ENCODE measurements at places on chromosomes 2 and 18. TPM values are rescaled to one million over a fixed set of nuclear protein-coding genes. Genes with fewer than 3 reads are reported as not detected.

DNA sequence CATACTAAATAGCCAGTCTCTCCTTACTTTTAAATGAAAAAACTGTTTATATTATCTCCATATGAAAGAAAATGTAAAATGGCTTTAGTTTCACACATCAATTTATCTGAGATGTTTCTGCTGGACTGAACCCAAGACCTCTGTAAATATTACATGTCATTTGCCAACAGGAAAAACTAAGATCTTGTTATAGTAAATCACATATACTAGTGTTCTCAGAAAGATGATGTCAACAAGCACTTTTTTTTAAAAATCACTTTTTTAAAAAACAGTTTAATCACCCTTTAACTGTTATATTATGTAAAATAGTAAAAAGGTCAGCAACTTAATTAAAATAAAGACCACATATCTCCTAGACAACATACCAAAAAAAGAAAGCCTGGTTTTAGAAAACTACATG, 46.3 kb downstream of the PTPN2 start:
- no peak for DNase-seq

DNA sequence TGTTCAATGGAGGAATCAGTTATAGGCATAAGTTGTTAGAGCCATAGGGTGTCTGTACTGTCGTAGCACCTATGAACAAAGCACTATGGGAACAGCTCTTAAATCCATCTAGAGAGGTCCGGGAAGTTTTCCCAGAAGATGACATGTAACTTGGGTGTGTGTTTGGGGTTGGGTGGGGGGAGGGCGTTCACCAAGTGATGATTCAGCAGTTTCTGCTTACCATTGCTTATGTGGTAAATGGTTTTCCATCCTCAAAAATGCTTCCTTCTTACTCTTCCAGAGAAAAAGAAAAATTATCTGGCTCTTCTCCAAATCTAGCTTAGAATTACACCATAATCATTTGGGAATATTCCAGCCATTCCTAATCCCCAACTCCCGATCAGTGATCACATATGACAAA, 361.1 kb upstream of the ZNF521 start:
- DNase-seq: no peak

DNA sequence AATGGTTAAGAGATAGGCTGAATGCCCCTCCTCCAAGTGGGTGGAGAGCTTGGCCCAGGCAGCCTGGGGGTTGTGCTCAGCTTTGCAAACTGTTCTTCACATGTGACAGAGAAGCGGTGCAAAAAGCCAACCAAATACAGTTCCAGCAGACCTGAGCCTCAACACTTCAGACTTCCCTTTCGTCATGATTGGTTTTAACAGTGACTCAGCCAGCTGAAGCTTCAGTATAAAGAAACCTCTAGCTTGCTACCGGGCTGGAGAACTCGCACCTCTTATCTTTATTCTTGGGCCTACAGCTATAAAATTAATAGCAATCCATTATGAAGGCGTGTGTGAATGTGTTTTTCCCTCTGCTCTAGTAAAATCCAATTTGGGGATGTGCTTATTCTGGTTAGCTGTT, 20.0 kb downstream of the SETBP1 start:
- DNase-seq: no peak

DNA sequence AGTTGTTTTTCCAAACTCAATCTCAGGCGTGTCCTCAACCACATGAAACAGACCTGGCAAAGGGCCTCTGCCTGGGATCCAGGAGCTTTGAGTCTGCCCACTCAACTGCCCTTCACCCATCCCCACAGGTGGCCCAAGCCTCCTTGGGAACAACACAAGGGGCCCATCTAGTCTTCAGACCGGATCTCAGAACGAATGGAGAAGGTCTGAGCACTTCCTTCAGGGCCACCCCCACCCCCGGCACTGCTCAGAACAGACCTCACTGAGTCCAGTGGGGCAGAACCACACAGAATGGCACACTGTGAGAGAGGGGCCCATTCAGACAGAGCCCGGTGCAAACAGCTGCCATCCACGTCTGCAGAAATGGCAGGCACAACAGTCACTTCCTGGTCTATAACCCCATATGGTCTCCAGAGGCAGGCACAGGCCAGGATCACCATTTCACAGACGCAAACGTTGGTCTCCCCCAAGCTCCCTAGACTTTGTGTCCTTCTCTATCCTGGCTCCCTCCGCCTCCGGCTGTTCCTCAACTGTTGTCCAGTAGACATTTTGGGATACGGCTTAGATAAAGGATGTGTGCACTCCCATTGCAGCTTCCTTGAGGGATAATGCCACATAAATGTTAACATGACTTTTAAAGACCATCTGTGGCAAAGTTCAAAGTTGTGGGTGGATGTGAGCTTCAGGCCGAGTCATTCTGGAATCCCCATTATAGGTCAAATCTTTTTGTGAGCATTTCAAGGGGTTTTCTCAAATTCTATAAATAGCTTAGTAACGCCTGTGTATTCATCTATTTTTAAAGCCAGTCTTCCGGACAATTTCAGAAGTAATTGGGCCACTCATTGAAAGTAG, 149.7 kb downstream of the SMAD7 start:
- no peak for DNase-seq

- DNase-seq: no peak
Measured at GRCh38 chr18:67597759-67598158, 81.2 kb upstream of the DSEL start.

- no peak for DNase-seq
Measured at GRCh38 chr2:65512783-65513182, 80.4 kb upstream of the SPRED2 start.

DNA sequence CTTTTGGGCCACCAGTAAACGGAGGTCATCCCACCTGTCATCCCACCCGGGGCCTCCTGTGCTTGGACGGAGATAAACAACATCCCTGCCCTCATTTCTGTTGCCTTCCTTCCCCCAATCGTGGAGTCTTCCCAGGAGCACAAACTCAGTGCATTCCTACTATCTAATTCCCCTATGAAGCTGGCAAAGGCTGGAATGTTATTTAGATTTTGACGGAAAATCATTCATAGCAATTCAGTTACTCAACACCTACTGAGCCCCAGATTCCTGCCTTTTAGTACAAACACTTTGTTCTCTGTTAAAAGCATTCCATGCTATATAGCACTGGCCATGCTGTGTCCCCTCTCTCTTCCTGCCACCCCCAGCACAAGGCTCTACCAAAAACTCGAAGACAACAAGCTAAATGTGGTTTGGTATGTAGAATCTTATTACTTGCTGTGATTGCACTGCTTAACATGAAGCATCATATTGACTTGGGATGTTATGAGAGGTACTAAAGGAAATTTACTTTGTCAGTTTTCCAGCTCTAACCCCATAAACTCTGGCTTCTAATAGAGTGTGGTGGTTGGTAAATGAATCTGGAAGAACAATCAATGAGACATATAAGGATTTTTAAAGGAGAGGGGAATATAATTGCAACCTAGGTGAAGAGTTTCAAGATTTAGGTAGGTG, 32.3 kb upstream of the IMPA2 start:
- DNase-seq: no peak

DNA sequence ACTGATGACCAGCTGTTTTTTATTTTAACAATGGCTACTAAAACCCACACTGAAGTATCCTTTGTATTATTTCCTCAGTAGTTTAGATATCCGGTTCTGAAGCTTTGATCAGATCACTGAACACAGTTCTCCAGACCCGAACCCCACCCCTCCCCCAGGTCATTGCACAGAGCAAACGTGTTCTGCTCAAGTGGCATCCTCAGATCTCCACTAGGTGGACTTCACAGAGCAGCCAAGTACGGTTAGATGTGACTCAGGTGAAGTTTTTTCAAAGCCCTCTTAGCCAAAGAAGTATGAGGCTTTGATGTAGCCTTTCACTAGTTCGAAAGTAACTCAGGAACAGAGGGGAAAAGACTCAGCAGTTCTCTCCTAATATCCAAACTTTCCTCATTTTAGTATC, 142.7 kb upstream of the NRP2 start:
- DNase-seq: peak; percentile 2

GRCh38 chr2:134175834-134176233, 78.0 kb upstream of the MGAT5 start:
- DNase-seq: no peak

- no peak for DNase-seq
Measured at GRCh38 chr2:64661741-64662169, 8.0 kb upstream of the SERTAD2 start.

DNA sequence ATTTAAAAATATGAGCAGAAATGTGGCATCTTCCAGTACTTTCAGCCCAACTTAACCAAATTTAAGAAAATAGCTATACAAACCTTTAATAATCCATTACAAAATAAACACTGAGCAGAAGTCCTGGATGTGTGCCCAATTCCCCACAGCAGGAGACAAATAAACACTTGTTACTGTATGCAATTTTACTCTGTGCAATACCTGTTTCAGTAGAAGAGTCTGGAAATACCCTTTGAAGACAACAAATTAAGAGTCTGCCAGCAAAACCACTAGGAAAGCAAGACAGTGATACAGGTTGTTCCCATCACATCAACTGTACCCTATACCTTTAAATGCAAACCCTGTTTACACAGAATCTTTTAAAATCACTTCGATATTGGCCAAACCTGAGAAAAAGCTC, 41.4 kb upstream of the RNU4ATAC start:
- no peak for DNase-seq

GRCh38 chr18:36516726-36517125, 219.2 kb downstream of the FHOD3 start:
- no peak for DNase-seq

DNA sequence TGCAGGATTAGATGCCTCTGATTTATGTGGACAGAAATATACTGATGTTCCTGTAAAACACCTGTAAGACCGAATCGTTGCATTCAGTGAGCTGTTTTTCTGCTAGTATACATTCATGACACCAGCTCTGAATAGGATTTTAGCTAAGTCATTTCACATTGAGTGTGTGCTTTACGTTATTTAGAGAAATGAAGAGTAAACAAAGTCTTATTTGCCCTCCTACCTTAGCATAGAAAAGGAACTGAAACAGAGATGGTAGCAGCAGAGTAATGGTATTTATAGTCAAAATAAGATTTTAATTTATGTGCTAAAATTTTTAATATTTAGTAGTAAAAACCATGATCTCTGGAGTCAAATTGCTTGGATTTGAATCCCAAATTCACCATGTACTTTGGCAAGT, 168.0 kb downstream of the CERS6 start:
- DNase-seq: no peak

DNA sequence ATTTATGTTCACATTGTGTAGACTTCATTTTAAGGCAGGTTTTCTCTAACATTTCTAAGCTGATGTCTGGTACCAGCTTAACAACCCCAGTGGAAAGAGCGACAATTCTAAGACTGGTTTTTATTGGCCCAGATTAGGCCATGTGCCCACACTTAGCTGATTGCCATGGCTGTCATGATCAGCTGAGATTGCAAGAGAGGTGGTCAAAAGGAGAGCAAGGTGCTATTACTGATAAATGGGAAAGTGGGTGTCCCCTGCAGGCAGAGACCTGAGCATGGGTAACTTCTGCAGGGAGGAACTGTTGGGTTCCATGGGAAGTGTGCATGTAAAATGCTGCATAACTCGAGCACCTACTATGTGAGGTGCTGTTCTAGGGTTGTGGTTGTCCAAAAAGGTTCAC, 56.8 kb upstream of the MCFD2 start:
- DNase-seq: no peak

- no peak for DNase-seq
Measured at GRCh38 chr2:151175864-151176263, 85.8 kb downstream of the RBM43 start.

GRCh38 chr18:59272891-59273758, at the start of gene RAX:
Gene RAX, minus strand, starts transcription at chr18:59273454. Its CDS starts 248 bp downstream, at chr18:59273206.
- DNase-seq: peak; percentile 98

- no peak for DNase-seq
Measured at GRCh38 chr2:230777721-230778120, 65.1 kb downstream of the CAB39 start.

DNA sequence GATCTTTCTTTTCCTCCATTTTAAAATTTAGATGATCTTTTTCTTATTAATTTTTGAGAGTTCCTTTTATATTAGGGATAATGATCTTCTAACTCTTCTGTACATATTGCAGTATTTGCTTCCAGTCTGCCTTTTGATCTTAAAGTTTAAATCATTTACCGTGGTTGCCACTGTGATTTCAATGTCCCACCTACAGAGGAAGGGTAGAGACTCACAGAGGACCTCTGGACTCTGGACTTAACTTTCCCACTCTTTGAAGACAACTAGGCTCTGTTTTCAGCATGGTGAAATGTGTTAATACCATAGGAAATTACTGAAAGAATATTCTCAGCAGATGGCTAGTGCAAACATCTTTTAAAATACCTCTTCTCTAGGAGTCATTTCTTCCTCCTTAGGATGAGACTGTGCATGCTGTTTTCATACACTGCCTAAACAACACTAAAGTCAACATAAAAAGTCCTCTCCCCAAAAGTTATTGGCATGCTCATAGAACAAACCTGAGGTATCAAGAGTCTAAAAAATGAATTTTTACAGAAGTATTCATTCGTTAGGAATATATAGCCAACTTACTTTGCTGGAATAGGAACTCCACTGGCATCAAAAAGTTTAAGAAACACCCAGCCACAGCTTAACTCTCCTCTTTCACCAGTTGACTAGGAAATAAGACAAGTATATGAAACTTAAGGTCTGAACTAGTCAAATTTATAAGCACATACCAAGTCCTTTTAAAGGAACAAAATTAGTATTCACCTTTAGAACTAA, 30.7 kb upstream of the MALL start:
- no peak for DNase-seq

DNA sequence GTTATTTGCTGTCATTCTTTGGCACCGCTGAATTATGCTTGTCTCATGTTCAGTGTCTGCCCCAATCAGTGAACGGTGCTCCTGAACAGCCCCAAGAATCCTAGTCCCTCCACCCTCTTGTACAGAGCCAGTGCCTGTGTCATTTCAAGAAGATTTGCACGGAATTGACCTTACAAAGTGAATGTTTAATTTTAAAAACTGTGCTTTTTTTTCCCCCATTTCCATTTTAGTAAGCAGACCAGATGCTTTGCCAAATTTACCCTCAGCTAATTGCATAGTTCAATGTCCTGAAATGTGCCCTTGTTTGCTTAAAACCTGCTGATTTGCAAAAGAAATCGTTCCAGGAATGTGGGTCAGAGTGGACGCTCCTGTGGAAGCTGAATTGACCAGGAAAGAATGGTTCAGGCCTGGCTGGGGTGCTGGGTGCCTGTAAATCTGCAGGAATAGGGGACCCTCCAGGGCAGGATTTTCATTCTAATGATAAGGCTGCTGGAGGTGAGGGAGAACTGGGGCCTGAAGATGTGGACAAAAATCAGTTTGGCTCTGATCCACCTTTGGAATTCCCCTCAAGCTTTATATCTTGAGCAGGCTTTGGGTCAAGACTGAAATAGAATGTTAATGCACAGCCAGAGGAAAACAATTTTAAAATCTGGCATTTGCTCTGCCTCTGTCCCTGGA, 20.1 kb downstream of the TMEM17 start:
- no peak for DNase-seq

GRCh38 chr18:77470569-77471413, 221.1 kb downstream of the GALR1 start:
- peak; percentile 8 for DNase-seq

The SCN9A gene
- total RNA-seq: 0.90 TPM

The SP110 gene
- total RNA-seq: 2.2 TPM

The KIF1A gene
- total RNA-seq: 46.8 TPM

The ABCG8 gene
- not detected for total RNA-seq

The SIGLEC15 gene
- total RNA-seq: not detected

The COL3A1 gene
- total RNA-seq: not detected

The TRAK2 gene
- 11.4 TPM for total RNA-seq

The MSGN1 gene
- not detected for total RNA-seq

The DSC1 gene
- total RNA-seq: 0.04 TPM

The UGT1A8 gene
- total RNA-seq: not detected

The EHBP1 gene
- total RNA-seq: 18.8 TPM

The GCKR gene
- 0.07 TPM for total RNA-seq

The MAP3K19 gene
- not detected for total RNA-seq

The KLHL14 gene
- total RNA-seq: 7.4 TPM

The IL1R1 gene
- 0.04 TPM for total RNA-seq

Measured in H7 (cell line).